ENCODE measurements at places on chromosomes 7 and 10.

GRCh38 chr10:60444494-60445064 is 54.9 kb upstream of the ANK3 start:
- DNase-seq, result peak; percentile 32

DNA sequence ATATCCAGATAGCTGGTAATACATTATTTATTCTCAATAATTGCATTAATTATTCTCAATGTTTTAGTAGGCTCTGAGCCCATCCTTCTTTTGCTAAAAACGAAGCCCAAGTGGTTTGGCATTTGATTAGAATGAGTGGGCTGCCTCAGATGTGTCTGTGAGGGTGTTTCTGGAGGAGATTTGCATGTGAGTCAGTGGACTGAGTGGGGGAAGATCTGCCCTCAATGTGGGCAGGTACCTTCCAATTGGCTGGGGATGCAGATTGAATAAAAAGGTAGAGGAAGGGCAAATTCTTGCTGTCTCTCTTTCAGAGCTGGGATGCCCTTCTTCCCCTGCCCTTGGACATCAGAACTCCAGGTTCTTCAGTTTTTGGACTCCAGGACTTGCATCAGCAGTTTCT is 290.6 kb upstream of the SMIM30 start:
- DNase-seq, result no peak

DNA sequence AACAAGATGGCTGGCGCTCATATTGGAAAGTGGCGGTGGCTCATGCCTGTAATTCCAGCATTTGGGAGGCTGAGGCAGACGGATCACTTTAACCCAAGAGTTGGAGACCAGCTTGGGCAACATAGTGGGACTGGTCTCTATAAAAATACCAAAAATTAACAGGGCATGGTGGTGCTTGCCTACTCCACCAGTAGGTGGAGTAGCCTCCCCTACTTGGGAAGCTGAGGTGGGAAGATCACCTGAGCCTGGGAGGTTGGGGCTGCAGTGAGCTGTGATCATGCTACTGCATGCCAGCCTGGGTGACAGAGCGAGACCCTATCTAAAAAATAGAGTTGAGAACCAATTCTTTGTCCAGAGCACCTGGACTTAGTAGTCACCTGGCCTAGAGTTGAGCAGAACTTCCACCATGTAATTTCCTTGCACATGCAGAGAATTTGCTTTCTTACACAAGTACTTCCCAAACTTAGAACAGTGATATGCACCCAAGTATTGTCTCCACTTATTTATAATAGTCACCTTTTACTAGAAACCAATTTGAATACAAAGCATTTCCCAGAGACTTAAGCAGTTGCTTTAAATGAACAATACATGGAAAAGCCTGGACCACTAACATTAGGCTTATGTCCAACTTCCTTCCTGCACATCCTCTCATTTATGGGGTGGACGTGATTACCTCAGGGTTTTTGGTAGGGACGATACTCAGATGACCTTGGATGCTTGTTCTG is 15.9 kb downstream of the LAMB4 start:
- peak; percentile 27 for DNase-seq

DNA sequence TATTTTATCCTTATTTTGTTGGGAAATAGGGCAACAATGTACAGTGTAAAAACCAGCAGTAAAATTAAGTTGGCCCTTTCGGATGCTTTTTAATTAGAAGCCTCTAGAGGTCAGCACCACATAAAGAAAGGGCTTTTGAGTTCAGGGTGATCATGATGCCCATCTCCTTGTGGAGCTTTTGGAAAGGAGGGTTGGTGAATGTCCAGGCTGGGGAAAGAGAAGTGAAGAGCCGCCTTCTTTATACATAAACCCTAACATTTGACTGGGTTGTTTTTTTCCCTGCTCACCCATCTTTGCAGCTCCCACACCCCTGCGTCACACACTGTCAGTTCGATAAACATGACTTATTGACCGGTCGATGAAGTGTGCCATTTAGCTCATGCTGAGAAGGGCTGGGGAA is 29.8 kb downstream of the MTURN start:
- DNase-seq, result peak; percentile 57

DNA sequence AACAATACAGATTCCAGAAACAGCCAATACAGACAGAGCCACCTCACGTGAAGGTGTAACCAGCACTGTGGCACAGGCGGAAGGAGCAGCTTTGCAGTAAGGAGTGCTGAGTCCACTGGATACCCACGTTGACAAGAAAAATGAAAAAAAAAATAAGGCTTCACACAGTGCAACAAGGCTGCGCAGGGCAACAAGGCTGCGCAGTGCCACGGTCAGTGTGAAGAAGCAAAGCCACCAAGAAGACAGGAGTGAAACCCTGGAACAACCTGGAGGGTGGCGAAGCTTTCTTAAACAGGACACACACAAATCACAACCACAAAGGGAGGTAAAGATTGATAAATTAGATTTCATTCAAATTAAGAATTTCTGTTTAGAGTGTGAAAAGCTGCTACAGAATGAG is 204.0 kb downstream of the MAD1L1 start:
- DNase-seq, result no peak

DNA sequence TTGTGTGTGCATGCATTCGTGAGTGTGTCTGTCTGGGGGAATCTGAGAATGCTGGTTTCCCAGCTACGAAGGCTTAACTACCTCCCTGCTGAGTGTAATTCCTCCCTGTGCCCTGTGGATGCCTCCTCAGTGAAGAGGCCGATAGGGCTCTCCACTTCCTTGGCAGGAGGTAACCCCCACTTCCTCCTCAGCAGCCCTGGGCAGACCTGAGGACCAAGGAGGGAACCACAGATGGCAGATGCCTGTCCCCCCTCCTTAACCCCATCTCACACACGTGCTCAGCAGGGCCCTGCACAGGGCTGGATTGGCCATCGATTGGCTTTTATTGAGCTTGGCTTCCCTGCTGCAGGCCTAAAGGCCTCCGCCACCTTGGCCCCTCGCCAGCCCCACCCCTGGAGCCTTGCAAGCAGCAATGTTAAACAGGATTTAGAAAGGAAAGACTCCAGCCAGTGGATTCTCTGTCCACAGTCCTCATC is 45.6 kb upstream of the LRRC4 start:
- DNase-seq, result no peak

DNA sequence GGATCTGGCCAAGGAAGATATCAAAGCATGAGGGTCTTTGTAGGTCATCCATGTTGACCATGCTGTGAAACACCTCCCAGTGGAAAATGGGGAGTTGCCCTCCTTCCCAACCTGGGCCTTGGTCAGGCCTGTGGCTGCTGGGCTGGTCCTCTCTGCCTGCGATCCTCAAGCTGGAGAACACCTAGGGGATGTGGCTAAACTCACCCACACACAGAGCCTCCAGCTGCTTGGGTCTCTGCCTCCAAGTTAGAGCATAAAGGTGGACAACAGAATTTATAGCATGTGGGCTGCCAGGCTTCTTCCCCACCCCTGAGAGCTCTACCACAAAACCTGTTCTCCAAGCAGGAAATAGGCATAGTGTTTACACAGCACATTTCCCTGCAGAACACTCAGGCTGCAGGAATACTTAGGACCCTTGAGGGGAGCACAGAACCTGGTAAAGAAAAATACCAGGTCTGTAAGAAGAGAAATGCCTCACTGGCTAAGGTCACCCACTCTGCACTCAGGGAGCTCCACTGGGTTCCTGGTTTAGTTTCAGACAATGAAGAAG is at the start of gene SFTPA2:
TSS of gene SFTPA2 (minus strand) at position 248 of the 550 bp plus-strand sequence. CDS start 924 bp downstream, outside the sequence.
- no peak for DNase-seq

- no peak for DNase-seq
Measured at GRCh38 chr7:55515569-55516279, 56.6 kb downstream of the VOPP1 start.

DNA sequence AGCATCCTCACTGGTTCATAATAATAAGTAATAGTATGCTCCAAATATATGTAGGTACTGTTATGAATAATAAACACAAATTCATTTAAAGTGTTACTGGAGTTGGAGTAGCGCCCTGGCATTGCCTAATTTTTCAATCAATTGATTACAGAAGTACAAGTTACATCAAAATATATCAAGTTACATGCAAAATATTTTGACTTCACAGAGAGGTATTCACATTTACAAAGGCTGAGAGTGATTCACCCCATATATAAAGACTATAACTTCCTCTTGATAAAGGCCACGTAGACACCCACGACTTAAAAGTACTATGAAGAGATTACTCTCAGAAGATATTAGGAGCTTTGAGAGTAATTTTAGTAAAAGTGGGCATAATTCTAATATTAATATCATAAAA is 13.6 kb upstream of the COL17A1 start:
- DNase-seq, result no peak

GRCh38 chr7:55733241-55734140 is 129.1 kb downstream of the SEPTIN14 start:
- no peak for DNase-seq

GRCh38 chr7:11130601-11131000 is 156.9 kb downstream of the PHF14 start:
- DNase-seq, result no peak

- no peak for DNase-seq
Measured at GRCh38 chr10:122855745-122856144, 10.1 kb upstream of the CUZD1 start.

DNA sequence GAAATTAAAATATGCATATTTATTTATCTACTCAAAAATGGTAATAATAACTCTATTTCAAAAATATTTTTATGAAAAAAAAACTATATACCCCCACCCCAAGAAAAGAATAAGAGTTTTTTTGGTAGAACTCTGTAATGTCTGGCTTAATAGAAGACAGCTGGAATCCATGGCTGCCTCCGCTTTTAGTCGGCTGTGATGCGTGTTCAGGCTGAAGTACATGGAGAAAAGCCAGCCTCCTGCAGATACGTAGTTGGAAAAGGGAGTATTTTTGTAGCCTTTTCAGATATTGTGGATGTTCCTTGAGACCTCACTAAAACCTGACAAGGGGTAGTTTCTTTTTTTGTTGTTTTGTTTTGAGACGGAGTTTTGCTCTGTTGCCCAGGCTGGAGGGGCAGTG is 10.0 kb downstream of the FOXK1 start:
- no peak for DNase-seq

DNA sequence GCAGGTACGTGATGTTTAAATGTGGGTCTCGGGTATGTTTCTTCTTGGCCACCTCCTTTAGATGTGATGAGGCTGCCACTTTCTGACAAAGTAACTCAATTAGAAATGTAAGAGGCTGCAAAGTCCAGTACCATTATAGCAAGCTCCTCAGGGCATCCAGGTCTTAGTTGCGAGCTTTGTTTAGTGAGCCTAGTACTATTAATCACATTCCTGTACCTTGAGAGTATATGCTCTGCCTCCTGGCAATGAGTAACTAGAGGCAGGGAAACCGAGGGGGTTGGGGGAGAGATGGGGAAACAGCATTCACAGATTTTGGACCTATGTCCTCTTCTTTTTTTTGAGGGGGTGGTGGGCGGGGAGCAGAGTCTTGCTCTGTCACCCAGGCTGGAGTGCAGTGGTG is 131.8 kb downstream of the GFRA1 start:
- DNase-seq, result no peak

DNA sequence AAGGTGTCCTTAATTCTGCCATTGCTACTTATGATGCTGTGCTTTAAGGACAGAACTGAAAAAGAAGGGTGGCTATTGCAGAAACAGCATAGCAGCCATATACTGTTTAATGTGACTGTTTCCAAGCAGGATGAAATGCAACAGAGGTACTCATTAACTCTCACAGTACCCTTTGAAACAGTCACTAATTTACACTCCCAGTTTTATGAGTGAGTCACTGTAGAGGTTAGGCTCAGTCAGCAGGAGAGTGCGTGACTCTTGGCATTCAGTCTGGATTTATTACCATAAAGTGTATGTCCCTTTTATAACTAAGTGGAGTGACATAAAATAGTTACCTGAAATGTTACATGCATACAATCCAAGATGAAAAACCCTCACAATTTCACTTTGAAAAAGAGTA is 27.7 kb downstream of the ALDH18A1 start:
- DNase-seq, result peak; percentile 56

GRCh38 chr7:37007268-37007667 is 283.0 kb upstream of the AOAH start:
- DNase-seq, result no peak

- no peak for DNase-seq
Measured at GRCh38 chr10:114478281-114478680, 74.0 kb upstream of the AFAP1L2 start.

DNA sequence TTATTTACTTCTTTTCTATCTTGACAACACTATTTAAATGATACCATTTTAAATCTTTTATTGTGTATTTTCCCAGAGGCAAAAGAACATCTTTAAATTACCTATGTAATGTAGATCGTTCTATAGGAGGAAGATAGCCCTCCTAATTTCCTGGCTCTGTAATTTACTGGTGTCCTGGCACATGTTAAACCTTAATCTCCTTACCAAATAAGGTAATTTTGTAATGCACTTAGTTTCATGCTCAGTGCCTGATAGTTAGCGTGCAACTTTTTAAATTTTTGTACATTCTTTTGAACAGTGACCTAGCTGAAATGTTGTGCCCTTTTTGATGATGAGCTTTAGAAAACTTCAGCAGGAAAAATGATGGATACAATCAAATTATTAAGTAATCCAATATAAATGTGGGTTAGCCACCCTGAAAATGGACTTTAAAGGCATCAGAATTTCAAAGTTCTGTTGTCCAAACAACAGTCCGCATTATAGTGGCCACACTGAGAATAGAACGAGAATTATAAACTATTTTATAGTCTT is 81.4 kb downstream of the ABCB5 start:
- no peak for DNase-seq

GRCh38 chr10:122494173-122494820 is 32.9 kb downstream of the HTRA1 start:
- peak; percentile 40 for DNase-seq

- peak; percentile 29 for DNase-seq
Measured at GRCh38 chr10:126969310-126969709, 64.1 kb downstream of the DOCK1 start.

DNA sequence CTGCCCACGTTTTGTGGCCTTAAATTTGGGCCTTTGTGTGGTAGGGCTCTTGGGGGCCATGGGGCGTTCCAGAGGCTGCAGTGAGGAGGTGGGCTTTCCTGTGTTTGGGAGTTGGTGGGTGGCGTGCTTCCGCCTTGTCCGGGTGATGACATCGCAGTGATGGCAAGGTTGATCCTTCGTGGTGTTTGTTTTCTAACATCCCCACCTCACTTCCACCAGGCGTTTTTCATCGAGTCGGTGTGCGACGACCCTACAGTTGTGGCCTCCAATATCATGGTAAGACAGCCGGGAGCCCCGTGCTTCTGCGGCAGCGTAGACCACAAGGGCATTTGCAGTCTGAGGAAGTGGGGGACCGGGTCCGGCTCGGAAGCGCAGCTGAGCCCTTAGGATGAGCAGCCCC is 14.2 kb downstream of the PFKFB3 start:
- no peak for DNase-seq

DNA sequence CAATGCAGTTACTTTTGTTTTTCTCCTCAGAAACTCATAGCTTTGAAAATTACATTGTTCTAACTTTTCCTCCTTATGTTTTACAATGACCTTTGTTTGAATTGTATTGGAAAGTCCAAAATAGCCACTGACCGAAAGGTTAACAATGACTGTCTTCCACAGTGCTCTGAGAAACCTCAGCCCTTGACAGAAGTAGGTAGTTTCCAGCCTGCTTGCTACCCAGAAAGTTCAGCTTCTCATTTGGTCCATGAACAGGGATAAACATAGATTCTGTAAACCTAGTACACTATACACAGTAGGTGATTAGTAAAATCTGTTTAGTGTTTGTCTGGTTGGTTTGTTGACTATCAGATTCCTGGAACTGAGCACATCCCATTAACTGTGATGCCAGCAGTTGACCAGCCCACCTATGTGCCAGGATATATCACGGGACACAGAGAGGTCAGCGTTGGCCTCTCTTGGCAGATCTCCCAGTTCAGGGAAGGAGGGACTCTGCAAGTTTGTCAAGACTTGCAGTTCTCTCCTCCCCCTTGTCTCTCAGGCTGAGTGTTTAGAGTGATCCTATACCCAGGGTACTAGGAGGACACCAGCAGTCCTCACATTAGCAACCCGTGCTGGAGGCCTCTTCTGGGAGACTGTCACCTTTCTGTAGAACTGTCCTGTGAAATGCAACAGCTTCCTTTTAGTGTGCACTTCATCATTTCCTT is 297.6 kb downstream of the ARHGAP12 start:
- no peak for DNase-seq

Measured in RKO (cell line).